ENCODE measurements at places on chromosomes 6 and 20. TPM values are rescaled to one million over a fixed set of nuclear protein-coding genes. Genes with fewer than 3 reads are reported as not detected.

TFAP2D gene
- not detected for total RNA-seq

GJA10 gene
- not detected for total RNA-seq

BAG2 gene
- total RNA-seq: 22.1 TPM

CD24 gene
- 0.26 TPM for total RNA-seq

SLC22A3 gene
- 0.26 TPM for total RNA-seq

TRIM31 gene
- not detected for total RNA-seq

GRCh38 chr20:23415555-23415954 lies 5.7 kb downstream of the NAPB start:
- no peaks in the 10 kb centered on the region for H3K27me3 ChIP-seq
- H3K27ac ChIP-seq: no peak overlapping the region
- H3K4me3 ChIP-seq: no peak overlapping the region
- peaks cover 4% of the 10 kb centered on the region for H3K4me1 ChIP-seq
- H3K36me3 ChIP-seq: no peaks in the 10 kb centered on the region

DNA sequence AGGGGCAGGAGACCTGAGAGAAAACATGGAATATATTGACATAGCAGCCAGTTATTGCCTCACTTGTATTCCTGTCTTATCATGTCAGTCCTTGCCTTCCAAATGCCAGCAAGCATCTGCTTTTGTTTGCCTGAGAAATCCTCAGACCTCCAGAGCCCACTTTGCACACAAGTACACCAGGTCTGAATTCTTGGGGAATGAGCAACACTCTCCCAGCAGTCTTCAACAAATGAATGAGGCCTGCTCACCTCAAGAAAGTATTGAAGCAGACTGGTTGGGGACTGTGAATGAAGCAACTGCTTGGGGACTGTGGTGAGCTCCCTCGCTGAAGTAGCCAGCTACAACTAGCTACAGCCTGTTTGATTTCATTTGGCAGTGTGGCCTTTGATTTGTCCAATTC lies 172.8 kb upstream of the SPTLC3 start:
- H3K4me1 ChIP-seq: no peaks in the 10 kb centered on the region
- H3K27ac ChIP-seq: no peak overlapping the region
- no peak for DNase-seq
- H3K4me3 ChIP-seq: no peak overlapping the region

DNA sequence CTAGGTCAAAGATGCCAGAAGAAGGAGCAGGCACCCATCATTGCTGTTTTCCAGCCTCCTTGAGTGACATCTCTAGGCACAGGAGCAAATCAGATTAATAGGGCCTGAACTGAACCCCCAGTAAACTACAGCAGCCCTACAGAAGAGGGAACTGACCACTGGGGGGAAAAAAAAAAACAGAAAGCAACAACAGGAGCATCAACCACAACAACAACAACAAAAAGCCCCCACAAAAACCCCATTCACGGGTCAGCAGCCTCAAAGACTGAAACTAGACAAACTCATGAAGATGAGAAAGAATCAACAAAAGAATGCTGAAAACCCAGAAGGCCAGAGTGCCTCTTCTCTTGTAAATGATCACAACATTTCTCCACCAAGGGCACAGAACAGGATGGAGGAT lies 537.4 kb upstream of the BTBD3 start:
- no peaks in the 10 kb centered on the region for H3K27me3 ChIP-seq
- no peak for DNase-seq
- H3K27ac ChIP-seq: no peak overlapping the region
- no peak overlapping the region for H3K4me3 ChIP-seq
- no peaks in the 10 kb centered on the region for H3K36me3 ChIP-seq

- H3K4me3 ChIP-seq: no peak overlapping the region
- no peaks in the 10 kb centered on the region for H3K27me3 ChIP-seq
- no peak overlapping the region for H3K27ac ChIP-seq
- no peaks in the 10 kb centered on the region for H3K4me1 ChIP-seq
- DNase-seq: peak; percentile 55
Observed at GRCh38 chr6:137709424-137710236, 157.4 kb upstream of the TNFAIP3 start.

DNA sequence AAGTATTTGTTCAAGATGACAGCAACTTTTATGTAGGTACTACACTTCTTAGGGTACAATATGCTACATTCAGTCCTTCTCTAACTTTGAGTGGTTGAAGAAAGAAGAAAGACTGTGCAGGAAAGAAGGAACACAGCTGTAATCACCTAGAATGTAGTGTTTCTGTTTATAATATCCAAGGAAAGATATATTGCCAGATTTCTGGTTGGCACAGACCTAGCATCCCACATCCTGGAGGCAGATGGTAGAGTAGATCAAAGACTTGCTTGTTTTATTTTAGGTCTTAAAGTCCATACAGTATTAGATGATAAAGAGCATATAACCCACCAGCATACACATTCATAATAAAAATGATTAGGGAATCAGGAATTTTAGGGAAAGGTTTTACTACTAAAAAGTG lies 13.3 kb upstream of the FABP7 start:
- H3K4me3 ChIP-seq: no peak overlapping the region
- H3K4me1 ChIP-seq: no peaks in the 10 kb centered on the region
- no peak overlapping the region for H3K27ac ChIP-seq
- no peaks in the 10 kb centered on the region for H3K36me3 ChIP-seq
- DNase-seq: no peak

- H3K27me3 ChIP-seq: no peaks in the 10 kb centered on the region
- peaks cover 12% of the 10 kb centered on the region for H3K4me1 ChIP-seq
- H3K36me3 ChIP-seq: no peaks in the 10 kb centered on the region
- no peak overlapping the region for H3K4me3 ChIP-seq
- H3K27ac ChIP-seq: no peak overlapping the region
Observed at GRCh38 chr6:14735956-14736486, 509.8 kb upstream of the JARID2 start.

GRCh38 chr6:164859816-164860215 lies 449.6 kb downstream of the C6orf118 start:
- no peak overlapping the region for H3K4me3 ChIP-seq
- H3K27ac ChIP-seq: no peak overlapping the region
- no peaks in the 10 kb centered on the region for H3K27me3 ChIP-seq

- H3K4me1 ChIP-seq: no peaks in the 10 kb centered on the region
- no peak overlapping the region for H3K27ac ChIP-seq
- H3K36me3 ChIP-seq: no peaks in the 10 kb centered on the region
Observed at GRCh38 chr6:33172688-33173534, 19.4 kb downstream of the COL11A2 start.

GRCh38 chr20:50186151-50186885 lies 4.3 kb upstream of the CEBPB start:
- H3K4me1 ChIP-seq: peaks cover 3% of the 10 kb centered on the region
- H3K27ac ChIP-seq: no peak overlapping the region
- peak; percentile 84 for DNase-seq
- H3K27me3 ChIP-seq: no peaks in the 10 kb centered on the region
- no peaks in the 10 kb centered on the region for H3K36me3 ChIP-seq
- no peak overlapping the region for H3K4me3 ChIP-seq

DNA sequence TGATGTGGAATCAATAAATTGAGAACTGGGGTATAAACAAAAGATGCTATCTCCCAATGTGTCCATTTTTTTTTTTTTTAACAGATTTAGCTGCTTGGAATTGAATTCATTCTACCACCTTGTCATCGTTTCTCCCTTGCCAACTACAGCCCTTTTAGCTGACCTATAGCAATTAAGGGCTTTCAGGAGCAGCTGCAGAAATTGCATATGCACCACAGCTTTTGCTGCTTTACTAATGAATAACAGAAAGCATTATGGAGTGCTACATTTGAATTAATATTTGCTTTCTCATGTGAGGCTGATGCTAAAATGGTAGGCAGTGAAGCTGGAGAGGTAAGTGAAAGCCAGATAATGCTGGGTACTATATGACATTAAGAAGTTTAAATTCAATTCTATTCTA lies 5.7 kb downstream of the SESN1 start:
- no peak overlapping the region for H3K4me3 ChIP-seq
- no peaks in the 10 kb centered on the region for H3K27me3 ChIP-seq
- no peaks in the 10 kb centered on the region for H3K36me3 ChIP-seq
- no peak overlapping the region for H3K27ac ChIP-seq
